T-helper 2 cell (primary cell): ENCODE measurements at places on chromosomes 11 and 22.

DNA sequence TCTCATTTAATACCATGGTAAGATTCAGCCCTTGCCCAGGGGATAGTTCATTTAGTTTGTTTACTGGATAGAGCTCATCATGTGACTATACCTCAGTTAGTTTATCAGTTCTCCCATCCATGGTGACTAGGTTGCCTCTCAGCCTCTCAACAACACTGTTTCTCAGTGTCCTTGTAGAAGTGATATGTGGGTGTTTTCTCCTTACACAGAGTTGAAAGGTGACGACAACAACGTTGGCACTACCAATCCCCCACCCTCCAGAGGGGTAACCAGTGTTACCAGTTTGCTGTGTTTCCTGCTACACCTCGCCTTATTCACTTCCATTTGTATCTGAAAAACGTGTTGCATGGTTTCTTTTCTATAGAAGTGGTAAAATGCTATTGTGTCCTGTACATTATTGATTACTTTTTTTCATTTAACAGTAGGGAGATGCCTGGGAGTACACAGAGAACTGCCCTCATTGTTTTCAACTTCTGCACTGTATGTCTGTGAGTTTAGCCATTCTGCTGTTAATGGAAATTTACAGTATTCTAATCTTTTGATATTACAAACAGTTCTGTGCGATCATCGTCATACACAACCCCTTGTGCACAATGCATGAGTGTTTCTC is 11.6 kb downstream of the NEAT1 start:
- DNase-seq, result no peak

GRCh38 chr22:47056776-47057470 is 294.5 kb downstream of the TBC1D22A start:
- DNase-seq, result no peak

- DNase-seq, result no peak
Observed at GRCh38 chr11:6587360-6587953, 16.0 kb downstream of the RRP8 start.

GRCh38 chr11:104995001-104995408 is 26.6 kb upstream of the CASP4 start:
- DNase-seq, result no peak

DNA sequence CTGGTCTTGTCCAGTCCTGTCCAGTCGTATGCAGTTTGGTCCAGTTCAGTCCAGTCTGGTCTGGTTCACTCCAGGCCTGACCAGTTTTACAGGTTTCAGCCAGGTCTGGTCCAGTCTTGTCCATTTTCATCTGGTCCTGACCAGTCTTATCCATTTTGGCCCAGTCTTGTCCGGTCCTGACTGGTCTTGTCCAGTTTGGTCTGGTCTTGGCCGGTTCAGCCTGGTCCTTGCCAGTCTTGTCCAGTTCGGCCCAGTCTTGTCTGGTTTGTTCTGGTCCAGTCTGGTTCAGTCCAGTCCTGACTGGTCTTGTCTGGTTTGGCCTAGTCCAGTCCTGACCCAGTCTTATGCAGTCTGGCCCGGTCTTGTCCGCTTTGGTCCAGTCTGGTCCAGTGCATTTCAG is 380.2 kb downstream of the OR4C45 start:
- DNase-seq, result no peak

DNA sequence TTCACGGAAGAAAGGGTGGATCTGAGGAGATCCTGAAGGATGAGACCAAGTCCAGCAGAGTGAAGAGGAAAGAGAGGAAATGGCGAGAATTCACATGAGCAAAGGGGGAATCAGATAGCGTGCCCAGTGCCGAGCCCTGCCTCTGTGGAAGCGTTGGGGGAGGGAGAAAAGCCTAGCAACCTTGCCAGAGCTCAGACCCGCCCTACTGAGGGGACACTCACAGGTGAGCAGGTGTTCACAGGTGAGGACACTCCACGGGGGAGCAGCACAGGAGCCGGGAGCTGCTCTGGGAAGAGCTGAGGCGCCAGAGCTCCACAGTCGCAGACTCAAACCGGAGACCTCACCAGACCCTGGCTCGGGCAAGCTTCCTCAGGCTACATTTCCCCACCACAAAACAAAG is 56.2 kb downstream of the MICAL3 start:
- no peak for DNase-seq

GRCh38 chr11:76574879-76575278 is 95.7 kb downstream of the LRRC32 start:
- no peak for DNase-seq

DNA sequence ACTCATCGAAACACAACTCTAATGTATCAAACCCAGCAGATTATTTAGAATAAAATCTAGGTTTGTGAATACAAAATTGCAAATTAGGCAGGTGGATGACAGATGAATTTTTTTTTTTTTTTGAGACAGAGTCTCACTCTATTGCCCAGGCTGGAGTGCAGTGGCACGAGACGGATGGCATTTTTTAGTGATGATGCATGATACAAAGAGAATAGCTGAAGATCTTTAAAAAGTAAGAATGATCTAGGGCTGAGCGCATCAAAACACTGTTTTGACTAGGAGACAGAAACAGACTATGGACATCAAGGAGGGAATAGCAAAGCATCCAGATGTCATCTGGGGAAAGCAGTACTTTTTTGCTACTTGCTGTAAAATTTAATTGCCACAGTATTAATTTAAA is 63.8 kb downstream of the IMMP1L start:
- DNase-seq, result no peak

DNA sequence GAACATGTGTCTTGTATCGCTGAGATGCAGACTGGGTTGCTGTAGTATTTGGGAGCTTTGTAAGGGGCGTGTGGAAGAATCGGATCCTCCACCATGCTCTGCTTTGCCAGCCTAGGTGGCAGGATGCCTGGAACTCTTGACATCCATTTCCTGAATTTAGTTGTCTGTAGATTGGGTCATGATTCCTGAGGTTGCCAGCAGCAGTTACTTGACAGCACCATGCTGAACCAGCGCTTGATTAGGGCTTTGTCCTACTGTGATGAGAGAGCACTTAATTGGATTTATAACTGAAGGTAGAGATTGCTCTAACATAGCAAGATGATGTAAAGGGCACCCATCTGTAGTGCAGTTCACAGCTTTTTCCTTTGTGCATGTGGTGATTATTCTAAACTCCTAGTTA is 75.6 kb upstream of the HORMAD2 start:
- DNase-seq, result no peak

- DNase-seq, result no peak
Observed at GRCh38 chr11:2834503-2835273, 50.9 kb downstream of the CDKN1C start.

DNA sequence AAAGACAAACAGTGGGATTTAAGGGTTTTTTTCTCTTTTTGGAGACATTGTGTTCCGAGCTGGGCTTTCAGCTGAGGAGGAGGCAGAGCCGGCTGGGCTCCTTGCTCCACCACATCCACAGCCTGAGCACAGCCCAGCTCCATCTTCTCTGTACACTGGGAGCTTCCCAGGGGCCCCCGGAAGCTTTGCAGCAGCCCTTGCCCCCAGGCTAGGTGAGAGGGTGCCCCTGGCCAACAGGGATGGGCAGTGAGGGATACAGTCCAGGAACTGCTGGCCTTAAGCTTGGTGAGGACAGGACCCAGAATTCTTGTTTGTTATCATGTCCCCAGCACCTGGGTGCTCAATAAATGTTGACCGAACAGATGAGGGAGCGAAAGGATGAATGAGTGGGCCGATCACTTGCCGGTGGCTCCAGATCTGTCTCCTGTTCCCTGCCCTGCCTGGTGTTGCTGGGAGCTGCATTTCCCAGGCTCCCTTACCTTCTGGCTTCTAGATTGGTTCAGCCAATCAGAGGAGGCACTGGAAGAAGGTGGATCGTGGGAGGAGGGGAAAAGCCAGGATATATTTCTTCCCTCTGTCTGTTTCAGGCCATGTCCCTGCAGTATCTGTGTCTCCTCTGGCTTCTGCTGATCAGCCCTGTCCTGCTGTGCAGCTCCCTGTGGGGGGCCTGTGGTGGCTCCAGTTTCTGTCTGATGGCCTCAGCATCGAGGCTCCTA is 26.5 kb upstream of the NECTIN1 start:
- no peak for DNase-seq

DNA sequence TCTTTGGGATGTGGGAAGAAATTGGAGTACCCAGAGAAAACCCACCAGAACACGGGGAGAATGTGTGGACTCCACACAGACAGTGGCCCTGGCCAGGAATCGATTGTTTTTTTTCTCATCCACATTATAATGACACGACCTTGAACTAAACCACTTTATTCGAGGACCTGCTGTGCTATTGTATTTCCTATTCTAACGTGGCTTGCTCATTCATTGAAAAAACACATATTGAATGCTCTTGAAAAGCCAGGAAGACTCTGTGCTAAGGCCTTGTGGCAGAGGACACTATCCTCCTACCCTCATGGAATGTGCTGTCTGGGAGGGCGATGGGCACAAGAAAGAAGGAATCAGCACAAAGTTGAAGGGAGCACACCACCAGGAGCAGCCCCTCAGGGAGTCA is 9.1 kb upstream of the SREBF2 start:
- no peak for DNase-seq

DNA sequence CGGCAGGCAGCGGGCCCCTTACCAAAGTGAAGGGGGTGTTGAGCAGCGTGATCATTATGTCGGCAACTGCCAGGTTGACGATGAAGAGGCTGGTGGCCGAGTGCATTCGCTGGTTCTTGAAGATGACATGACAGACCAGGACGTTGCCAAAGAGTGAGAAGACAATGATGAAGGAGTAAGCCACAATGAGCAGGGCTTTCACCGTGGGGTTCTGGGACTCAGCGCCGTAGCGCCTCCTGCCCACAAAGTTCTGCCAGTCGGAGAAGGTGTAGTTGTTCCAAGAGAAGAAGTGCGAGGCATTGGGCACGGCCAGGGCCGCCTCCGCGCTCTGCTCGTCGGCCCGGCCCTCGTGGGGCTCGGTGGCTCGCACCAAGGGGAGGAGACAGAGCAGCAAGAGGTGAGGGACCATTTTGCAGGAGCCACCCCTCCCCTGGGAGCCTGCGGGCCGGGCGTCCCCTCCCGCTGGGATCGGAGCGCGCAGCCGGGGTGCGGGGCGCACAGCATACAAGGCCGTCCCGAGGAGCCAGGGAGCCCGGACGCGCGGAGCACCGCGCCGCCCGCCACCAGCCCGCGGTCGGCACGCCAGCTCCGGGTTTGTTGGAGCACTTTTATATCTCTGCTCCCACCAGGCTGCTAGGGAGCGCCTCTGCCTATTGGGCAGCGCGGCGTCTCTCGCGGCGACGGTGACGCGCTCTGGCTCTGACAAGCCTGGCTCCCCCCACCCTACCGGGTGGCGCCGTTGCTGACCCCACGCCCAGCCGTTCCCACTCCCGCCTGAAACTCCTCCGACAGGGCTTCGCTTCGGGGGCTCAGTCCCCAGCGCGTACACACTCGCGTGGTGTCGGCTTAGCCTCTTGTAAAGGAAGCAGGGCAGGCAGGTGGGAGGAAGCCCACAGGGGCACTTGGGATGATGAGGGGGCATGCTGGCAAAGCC is at the start of gene GPR83:
Gene GPR83 (minus strand): TSS at position 581 of the 934 bp plus-strand sequence. CDS start 172 bp downstream, at position 409.
- DNase-seq, result no peak

DNA sequence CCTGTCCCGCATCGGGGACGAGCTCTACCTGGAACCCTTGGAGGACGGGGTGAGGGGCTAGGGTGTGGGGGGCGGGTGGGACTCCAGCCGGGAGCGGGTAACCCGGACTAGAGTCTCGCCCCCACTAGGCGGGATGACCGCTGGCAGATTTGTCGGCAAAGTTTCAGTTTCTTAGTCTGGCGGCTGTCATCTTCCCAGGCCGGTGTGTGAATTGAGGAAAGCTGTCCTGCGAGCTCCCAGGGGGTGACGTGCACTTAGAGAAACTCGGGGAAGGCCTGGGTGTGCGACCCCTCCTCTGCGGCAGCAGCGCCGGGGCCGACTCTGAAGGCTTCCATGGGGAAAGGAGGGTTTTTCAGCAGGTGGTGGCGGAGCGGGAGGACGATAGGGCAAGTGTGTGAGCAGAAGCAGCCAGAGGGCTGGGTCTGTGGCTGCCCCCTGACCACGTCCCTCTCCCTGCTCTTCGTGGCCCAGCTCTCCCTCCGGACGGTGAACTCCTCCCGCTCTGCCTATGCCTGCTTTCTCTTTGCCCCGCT is 463 bp downstream of the RAD9A start:
- DNase-seq, result no peak

GRCh38 chr11:88281317-88281712 is 56.2 kb downstream of the CTSC start:
- no peak for DNase-seq

- no peak for DNase-seq
Observed at GRCh38 chr11:100080821-100081220, 606.3 kb upstream of the ARHGAP42 start.

DNA sequence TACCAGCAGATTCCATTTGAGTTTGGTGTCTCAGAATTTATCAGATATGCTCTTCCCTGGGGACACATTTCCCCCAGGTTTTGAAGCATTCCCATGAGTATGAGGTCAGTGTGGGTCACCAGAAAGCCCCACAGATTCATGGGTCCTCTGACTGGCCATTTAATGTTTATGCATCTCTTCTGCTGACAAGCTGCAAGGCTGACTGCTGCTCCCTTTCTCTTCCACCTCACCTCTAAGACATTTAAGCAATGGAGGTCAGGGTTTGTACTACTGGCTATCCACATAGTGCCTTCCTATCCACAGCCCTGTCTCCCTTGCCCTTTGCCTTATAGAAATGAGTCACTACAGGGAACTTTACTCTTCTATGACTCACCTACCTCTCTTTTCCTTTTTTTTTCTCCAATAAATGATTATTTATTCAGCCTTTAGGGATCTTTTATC is 106.0 kb upstream of the TIMP3 start:
- no peak for DNase-seq

DNA sequence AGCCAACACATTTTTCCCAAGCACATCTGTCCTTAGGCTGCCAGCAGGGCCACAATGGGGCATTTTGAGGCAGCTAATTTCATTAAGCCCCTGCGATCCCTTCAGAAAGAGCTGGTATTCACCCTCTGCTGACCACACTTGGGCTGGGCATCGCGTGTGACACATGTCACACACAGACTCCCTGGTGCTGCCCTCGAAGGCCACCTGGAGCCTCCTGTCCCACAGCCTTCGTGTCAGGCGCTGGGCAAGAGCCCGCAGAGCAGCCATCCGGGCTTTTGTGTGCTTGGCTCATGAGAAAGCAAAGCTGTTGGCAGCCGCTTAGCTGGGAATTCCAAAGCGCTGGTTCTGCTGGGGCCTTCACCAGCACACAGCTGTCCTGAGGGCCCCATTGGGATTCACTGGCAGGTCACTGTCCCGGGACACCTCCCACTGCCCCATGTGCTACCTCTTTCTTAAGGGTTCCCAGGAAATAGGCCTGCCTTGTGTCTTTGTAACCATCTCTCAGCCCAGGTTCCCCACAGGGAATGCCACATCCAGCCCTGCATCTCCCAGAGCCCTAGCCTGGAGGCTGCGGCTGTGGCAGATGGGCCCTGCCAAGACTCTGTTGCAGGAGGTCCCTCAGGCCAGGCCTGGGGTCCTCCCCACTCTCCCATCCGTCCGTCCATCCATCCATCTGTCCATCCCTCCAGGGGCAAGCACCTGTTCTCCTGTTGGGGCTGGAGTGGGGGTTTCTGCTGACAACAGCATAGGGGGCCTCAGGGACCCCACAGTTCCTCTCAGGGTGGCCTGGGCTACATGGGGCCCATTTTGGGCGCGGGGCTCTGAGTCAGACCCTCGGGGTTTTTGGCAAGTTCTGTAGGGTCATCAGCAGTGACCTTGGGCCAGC is 4.9 kb downstream of the CLDN5 start:
- DNase-seq, result no peak

- no peak for DNase-seq
Observed at GRCh38 chr11:95058621-95059020, 8.1 kb upstream of the SRSF8 start.
